GM12878 (cell line): ENCODE measurements at places on chromosomes 4 and X. TPM values are rescaled to one million over a fixed set of nuclear protein-coding genes. Genes with fewer than 3 reads are reported as not detected.

GRCh38 chrX:129360175-129360574 lies 163.1 kb downstream of the SMARCA1 start:
- H3K4me3 ChIP-seq: no peak overlapping the region
- H3K27me3 ChIP-seq: no peaks in the 10 kb centered on the region
- DNase-seq: peak; percentile 21
- H3K4me1 ChIP-seq: no peaks in the 10 kb centered on the region
- H3K27ac ChIP-seq: no peak overlapping the region
- H3K36me3 ChIP-seq: no peaks in the 10 kb centered on the region

CT55 gene
- total RNA-seq: not detected in 2 replicates

GRCh38 chr4:16686195-16686594 lies 212.2 kb downstream of the LDB2 start:
- DNase-seq: no peak
- no peak overlapping the region for H3K27ac ChIP-seq
- no peaks in the 10 kb centered on the region for H3K4me1 ChIP-seq
- H3K36me3 ChIP-seq: no peaks in the 10 kb centered on the region
- no peak overlapping the region for H3K4me3 ChIP-seq
- no peaks in the 10 kb centered on the region for H3K27me3 ChIP-seq

DNA sequence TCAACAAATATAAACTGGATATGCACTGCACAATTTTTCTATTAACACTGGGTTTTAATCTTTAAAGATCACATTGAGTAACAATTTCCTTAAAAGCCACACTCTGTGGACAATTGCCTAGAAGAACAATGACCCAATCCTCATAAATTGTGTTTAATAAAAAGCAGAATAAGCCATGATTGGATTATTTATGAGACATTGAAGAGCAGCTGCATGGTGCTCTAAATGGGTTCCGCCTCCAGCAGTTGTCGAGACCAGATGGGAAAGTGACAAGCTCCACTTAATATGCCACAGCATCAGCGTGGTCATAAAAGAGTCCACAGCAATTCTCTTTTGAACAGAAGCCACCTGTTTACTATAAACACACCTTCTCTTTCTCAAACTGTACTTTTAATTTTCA lies 635.2 kb upstream of the FRG1 start:
- no peaks in the 10 kb centered on the region for H3K36me3 ChIP-seq
- DNase-seq: no peak
- H3K27me3 ChIP-seq: no peaks in the 10 kb centered on the region
- no peaks in the 10 kb centered on the region for H3K4me1 ChIP-seq

DNA sequence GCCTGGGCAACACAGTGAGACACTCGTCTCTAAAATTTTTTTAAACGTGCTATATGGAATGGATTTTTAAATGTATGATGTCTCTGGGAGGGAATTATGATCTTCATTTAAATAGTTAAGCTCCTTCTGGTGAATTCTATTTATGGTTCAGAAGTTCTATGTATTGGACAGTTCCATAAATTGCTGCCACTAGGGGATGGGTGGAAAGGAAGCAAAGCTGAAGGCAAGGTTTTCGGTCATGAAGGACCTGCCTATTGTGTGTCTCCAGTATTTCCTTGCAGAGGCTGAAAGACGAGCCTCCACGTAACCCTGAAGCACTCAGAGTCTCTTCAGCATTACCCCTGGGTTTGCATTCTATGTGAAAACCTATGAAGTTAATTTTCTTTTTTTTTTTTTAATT lies 451.5 kb upstream of the FAT1 start:
- H3K27ac ChIP-seq: no peak overlapping the region
- H3K36me3 ChIP-seq: no peaks in the 10 kb centered on the region
- no peak overlapping the region for H3K4me3 ChIP-seq

DNA sequence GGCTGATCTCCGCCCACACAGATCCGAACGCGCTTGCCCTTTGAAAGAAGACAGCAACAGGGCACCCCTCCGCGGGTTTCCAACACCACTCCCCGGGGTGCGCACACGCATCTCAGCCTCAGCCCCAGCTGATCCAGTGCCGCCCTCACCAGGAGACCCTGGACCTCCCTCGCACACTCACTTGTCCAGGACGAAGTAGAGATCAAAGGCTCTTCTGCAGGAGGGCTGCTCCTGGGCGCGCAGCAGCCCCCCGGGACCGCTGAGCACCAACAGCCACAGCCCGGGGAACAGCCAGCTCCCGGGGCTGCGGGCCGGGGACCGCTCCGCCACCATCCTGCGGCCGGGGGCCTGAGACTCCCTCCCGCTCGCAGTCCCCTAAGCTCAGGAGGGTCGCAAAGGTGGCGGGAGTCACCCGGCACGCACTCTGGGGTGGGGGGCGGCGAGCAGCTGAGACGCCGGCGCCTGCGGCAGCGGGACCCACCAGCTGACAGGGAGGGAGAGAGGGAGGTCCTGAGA lies 743 bp downstream of the ANTXR2 start:
- peak overlapping the region; percentile 70 for H3K27ac ChIP-seq
- no peaks in the 10 kb centered on the region for H3K36me3 ChIP-seq
- no peak for DNase-seq
- H3K27me3 ChIP-seq: no peaks in the 10 kb centered on the region

DNA sequence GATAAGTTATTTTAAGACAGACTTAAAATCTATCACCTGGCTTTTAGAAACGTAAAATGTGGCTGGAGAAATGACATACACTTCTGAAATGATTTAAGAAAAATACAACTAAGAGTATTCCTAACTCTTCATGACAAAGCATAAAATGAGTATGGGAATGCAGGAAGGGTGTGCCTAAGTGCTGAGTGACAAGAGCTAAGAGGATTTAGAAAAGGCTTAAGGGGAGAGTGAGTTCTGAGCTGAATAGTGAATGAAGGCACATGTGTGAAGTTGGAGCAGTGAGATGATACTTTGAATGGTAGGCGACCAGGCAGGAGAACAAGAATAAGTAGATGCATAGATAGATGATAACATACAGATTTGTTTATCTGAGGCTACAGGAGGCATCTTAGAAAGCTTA lies 458.3 kb upstream of the TENM3 start:
- H3K36me3 ChIP-seq: no peaks in the 10 kb centered on the region
- H3K27me3 ChIP-seq: no peaks in the 10 kb centered on the region

GRCh38 chrX:10821293-10821692 lies 200.9 kb upstream of the MID1 start:
- no peaks in the 10 kb centered on the region for H3K36me3 ChIP-seq
- H3K27me3 ChIP-seq: no peaks in the 10 kb centered on the region
- no peak overlapping the region for H3K4me3 ChIP-seq
- H3K4me1 ChIP-seq: no peaks in the 10 kb centered on the region

FGF16 gene
- not detected in 2 replicates for total RNA-seq

MAGED4B gene
- total RNA-seq: 0.13 TPM in 1 of 2 replicates, not detected in the other

FBXL5 gene
- 30.7 and 31.9 TPM in 2 replicates for total RNA-seq

DNA sequence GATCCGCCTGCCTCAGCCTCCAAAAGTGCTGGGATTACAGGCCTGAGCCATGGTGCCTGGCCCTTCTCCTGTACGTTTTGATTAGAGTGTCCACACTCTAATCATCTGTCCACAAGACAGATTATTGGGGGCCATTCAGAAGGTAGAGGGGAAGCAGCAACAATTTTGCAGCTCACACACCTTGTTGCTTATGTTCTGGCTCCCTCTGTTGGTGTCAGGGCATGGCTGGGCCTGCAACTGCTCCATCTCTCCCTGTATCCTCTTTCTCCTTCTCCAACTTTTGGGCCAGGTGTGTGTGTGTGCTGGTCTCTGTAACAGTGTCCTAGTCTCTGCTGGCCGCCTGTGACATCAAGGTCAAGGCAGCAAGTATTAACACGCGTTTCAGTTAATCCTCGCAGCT lies 125.5 kb upstream of the MBNL3 start:
- DNase-seq: no peak
- H3K27me3 ChIP-seq: no peaks in the 10 kb centered on the region
- no peak overlapping the region for H3K27ac ChIP-seq
- no peaks in the 10 kb centered on the region for H3K4me1 ChIP-seq

CLGN gene
- 0.61 and 0.64 TPM in 2 replicates for total RNA-seq

DNA sequence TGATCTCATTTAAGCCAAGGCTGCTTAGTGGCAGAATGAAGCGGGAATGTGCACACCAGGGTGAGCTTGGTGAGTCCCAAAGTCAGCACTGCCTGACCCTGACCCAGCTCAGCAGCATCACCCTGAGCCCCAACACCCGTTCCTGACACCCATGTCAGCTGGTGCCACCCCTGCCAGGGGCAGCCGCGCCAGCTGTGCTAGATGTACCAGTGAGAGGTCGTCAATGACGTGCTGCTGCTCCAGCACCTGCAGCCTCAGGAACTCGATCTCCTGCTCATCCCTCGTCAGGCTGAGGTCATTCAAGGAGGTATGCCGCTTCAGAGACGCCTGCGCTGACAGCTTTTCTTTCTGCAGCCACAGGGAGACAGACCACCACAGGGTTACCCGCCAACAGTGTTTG lies 61.7 kb upstream of the C4orf50 start:
- no peaks in the 10 kb centered on the region for H3K27me3 ChIP-seq
- DNase-seq: no peak
- H3K4me1 ChIP-seq: no peaks in the 10 kb centered on the region
- no peak overlapping the region for H3K4me3 ChIP-seq
- H3K36me3 ChIP-seq: no peaks in the 10 kb centered on the region

RNF175 gene
- not detected in 2 replicates for total RNA-seq

- no peak overlapping the region for H3K4me3 ChIP-seq
- no peaks in the 10 kb centered on the region for H3K4me1 ChIP-seq
- H3K27me3 ChIP-seq: no peaks in the 10 kb centered on the region
- no peak overlapping the region for H3K27ac ChIP-seq
These were observed 56.4 kb downstream of the PGRMC1 start for GRCh38 chrX:119292445-119292844.

GRCh38 chr4:77893451-77893850 lies 30.8 kb downstream of the MRPL1 start:
- no peaks in the 10 kb centered on the region for H3K27me3 ChIP-seq
- no peak for DNase-seq
- peak overlapping the region; percentile 9; the same call in 1 of the 2 replicates for H3K4me3 ChIP-seq

GRCh38 chrX:136211766-136212556 lies 39.2 kb downstream of the MAP7D3 start:
- no peak overlapping the region for H3K27ac ChIP-seq
- H3K4me1 ChIP-seq: no peaks in the 10 kb centered on the region
- DNase-seq: no peak
- H3K36me3 ChIP-seq: no peaks in the 10 kb centered on the region
- no peaks in the 10 kb centered on the region for H3K27me3 ChIP-seq
- no peak overlapping the region for H3K4me3 ChIP-seq

DUX4 gene
- total RNA-seq: not detected in 2 replicates

DNA sequence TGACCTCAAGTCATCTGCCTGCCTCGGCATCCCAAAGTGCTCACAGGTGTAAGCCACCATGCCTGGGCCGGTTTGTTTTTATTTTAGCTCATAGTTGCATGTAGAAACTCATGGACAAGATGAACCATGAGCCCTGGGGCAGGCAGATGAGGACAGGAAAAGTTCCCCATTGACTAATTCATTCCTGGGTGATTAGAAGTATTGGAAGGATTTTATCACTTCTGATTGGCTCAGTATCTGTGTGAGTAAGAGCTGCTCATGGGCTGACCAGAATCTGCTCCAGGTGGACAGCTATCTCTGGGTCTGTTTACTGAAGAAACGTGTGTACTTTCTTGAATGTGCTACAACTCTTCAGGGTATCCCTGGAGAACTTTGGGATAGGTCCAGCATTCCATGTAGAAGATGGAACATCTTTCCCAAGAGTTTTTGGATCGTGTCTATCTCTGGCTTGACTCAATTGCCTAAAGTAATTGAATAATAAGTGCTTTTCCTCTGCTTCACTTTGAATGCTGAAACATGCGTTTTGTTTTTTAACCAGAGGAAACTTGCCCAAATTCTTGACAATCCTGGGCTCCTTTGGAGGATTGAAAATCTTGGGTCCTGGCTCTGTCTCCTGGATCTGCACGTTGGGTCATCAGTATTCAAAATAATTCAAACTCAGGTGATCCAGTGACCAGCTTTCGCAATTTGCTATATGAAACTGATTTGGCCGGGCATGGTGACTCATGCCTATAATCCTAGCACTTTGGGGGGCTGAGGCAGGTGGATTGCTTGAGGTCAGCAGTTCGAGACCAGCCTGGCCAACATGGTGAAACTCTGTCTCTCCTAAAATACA lies 88.6 kb upstream of the DHRSX start:
- H3K36me3 ChIP-seq: no peaks in the 10 kb centered on the region
- H3K4me1 ChIP-seq: no peaks in the 10 kb centered on the region
- no peak overlapping the region for H3K4me3 ChIP-seq
- H3K27ac ChIP-seq: no peak overlapping the region
- H3K27me3 ChIP-seq: peaks cover 2% of the 10 kb centered on the region; the same call in 1 of the 2 replicates
- DNase-seq: no peak

GRCh38 chr4:184669251-184669650 lies 19.7 kb downstream of the PRIMPOL start:
- H3K36me3 ChIP-seq: peaks cover 3% of the 10 kb centered on the region
- DNase-seq: no peak
- no peak overlapping the region for H3K4me3 ChIP-seq
- H3K27me3 ChIP-seq: no peaks in the 10 kb centered on the region

- peaks cover 5% of the 10 kb centered on the region; the same call in 1 of the 2 replicates for H3K4me1 ChIP-seq
- no peak overlapping the region for H3K4me3 ChIP-seq
- DNase-seq: no peak
- H3K27me3 ChIP-seq: no peaks in the 10 kb centered on the region
These were observed 93.5 kb upstream of the UCP1 start for GRCh38 chr4:140662082-140662869.

DNA sequence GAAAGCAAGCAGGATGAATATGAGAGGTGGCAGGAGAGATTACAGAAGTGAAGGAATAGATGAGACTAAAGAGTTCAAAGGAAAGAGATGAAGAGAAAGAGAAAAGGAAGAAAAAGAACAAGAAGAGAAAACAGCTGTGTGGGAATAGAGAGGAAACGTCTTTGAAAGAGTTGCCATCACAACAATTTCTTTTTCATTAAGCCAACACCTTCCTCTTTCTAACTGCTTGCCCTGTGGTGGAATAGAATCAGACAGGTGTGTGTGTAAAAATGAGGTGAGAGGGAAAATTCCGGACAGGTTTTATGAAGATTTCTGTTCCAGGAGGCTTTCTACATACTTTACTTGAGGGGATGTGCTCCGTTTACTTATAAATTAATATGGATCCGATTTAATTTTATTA lies 28.8 kb downstream of the DTHD1 start:
- no peaks in the 10 kb centered on the region for H3K27me3 ChIP-seq
- H3K4me3 ChIP-seq: no peak overlapping the region
- H3K4me1 ChIP-seq: peaks cover 9% of the 10 kb centered on the region
- no peaks in the 10 kb centered on the region for H3K36me3 ChIP-seq
- H3K27ac ChIP-seq: peak overlapping the region; percentile 13; the same call in 1 of the 2 replicates
- DNase-seq: no peak

DCAF8L2 gene
- total RNA-seq: not detected in 2 replicates

DNA sequence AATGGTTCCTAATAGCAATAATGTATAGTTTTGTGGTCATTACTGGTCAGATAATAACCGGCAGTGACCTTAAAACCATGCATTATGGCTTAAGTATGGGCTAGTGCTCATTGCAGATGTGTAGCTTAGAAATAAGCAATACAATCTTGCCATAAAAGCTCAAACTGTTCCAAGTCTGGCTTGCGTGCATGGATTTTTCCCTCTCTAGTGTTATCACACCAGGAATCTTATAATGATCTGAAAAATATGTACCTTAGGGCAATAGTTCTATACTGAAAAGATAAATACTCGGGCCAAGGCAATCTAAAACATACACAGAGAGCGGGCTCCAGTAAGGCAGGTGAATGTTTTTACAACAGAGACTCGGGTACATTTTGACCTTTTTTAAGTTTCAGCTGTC lies 157.8 kb downstream of the DHX15 start:
- H3K27ac ChIP-seq: no peak overlapping the region
- no peak overlapping the region for H3K4me3 ChIP-seq
- no peaks in the 10 kb centered on the region for H3K36me3 ChIP-seq
- peaks cover 2% of the 10 kb centered on the region; the same call in 1 of the 2 replicates for H3K27me3 ChIP-seq

- H3K36me3 ChIP-seq: no peaks in the 10 kb centered on the region
- no peak overlapping the region for H3K27ac ChIP-seq
- peaks cover 6% of the 10 kb centered on the region for H3K4me1 ChIP-seq
- no peak for DNase-seq
These were observed 139.0 kb downstream of the TSPAN5 start for GRCh38 chr4:98519268-98519977.

LRIT3 gene
- not detected in 2 replicates for total RNA-seq
